Upper lobe of left lung (tissue), 6 donors: ENCODE measurements at places on chromosomes 2 and 18.

- DNase-seq = no peak
These were observed 33.1 kb downstream of the EVA1A start for GRCh38 chr2:75527676-75528075.

DNA sequence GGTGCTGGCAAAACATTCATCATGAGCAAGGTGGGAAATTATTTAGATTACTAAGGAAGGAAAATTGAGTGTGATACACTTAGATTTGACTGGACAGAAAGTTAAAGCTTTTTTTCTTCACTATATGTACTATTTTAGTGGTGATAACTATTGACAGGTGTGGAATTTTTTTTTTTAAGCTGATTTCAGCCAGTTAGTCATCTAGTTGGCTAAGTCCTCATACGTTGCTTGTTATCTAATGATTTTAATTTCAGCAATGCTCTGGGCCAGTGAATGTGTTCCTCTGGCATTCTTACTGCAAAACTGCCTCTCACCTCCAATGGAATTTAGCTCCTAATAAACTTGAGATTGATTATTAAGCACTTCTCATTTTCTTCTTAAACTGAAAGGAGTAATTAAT is 1223.2 kb upstream of the ACVR2A start:
- no peak for DNase-seq

DNA sequence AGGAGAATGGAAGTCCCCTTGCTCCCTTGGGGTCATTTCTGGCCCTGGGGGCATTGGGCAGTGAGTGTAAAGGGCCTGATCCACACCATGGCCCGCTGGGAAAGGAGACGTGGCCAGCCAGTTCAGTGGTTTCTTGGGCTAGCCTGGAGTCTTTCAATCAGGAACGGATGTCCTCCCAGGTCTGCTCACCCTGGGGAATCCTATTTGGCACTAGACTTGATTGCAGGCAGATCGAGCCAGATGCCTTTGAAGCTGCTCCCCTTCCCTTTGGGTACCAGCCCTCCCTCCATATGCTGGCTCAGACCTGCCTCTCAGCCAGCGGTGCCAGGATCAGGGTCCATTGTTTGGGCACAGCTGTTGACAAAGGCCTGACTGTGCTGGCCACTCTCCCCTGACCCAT is 11.0 kb downstream of the FBLN7 start:
- no peak for DNase-seq

GRCh38 chr2:239960929-239961661 is 64.0 kb downstream of the NDUFA10 start:
- peak; percentile 17 for DNase-seq

DNA sequence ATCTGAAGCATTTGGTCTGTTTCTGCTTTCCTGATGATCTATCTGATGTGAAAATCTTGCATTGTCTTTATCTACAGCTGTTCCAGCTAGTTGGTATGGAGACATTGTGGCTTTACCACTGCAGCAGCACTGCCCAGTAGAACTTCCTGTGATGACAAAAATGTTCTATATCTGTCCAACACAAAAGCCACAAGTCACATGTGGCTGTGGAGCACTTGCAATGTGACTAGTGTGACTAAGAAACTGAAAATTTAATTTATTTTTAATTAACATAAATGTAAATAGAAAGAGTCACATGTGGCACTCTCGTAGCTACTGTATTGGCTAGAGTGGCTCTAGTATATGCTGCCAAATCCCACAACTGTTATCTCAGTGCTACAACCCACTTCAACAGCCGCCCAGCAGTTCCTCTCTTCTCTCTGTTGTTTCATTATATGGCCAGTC is 425.7 kb downstream of the SETBP1 start:
- DNase-seq = peak; percentile 46

GRCh38 chr2:227414846-227415245 is 27.1 kb upstream of the SCYGR1 start:
- DNase-seq = no peak

DNA sequence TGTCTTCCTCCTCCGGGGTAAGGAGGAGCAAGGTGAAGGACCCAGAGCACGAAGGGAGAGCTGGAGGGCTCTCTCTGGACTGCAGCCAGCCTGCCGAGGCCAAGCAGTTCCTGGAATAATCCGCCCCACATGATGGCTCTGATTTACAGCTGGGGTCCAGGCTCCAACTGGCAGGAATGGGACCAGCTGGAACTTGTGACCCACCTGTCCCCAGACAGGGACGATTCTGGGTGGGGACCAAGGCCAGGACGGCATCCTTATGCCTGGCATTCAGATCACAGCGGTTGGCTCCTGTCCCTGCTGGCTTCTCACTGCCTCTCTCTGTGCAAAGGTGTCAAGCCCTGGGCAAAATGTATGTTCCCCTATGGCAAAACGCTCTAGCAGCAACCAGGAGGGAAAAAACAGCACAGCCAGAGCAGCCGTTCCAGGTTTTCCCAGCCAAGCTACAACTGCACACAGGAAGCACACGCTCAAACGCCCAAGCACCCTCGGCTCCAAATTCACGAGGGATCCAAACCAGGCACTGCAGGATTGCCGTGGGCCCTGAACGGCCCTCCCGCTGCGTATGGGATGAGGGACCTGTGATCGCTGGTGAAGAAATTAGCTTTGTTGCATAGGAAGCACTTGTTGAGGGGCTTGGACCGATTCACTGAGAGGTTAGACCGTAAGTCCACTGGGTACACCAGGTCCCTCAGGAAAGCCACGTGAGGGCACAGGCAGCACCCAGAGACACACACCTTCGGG is 35.8 kb downstream of the FAM178B start:
- DNase-seq = no peak

DNA sequence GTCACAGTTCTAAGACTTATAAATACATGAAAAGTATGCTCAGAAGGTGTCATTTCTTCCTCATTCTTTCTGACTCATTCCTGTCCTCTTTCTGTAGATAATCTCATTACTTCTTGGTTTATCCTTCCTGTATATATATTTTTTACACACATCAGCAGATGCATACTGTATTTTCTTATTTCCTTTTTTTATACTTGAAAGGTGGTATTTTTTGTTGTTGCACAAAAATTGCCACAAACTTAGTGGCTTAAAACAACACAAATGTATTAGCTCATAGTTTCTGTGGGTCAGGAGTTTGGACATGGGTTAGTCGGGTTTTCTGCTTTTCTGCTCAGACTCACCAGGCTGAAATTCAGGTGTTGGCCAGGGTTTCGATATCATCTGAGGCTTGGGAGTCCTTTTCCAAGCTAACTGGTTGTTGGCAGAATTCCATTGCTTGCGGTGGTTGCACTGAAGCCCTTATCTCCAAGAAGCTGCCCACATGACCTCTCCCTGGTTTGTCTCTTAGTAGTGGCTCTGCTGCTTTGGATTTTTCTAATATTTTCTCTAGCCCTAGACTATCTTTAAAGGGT is 162.6 kb downstream of the FMNL2 start:
- DNase-seq = peak; percentile 60

- DNase-seq = no peak
These were observed 654.3 kb downstream of the LRRTM4 start for GRCh38 chr2:76867854-76868253.

- DNase-seq = peak; percentile 15
These were observed 112.9 kb downstream of the PXDN start for GRCh38 chr2:1631292-1632001.

DNA sequence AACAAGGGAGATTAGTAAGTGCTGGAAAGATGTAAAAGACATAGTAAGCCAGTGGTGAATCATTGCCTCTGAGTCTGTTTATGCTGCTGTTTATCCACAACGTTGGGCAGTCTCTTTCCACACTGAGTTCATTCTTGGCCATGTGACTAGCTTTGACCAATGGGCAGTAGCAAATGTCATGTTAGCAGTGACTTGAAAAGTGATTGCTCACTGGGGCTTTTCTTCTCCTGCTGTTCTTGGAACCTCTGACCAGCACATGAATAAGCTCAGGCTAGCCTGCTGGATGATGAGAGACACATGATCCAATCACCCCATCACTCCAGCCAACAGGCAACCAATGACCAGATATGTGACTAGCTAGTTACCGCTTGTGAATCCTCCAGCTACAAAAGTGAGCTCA is 360.4 kb downstream of the SLC4A3 start:
- DNase-seq = no peak

- DNase-seq = no peak
These were observed 9.6 kb downstream of the PTPRM start for GRCh38 chr18:7576685-7577084.

- no peak for DNase-seq
These were observed 2.4 kb upstream of the KCNF1 start for GRCh38 chr2:10909050-10909995.

GRCh38 chr2:16114836-16115235 is 174.5 kb downstream of the MYCN start:
- DNase-seq = no peak

GRCh38 chr2:156380117-156380645 is 47.7 kb upstream of the NR4A2 start:
- no peak for DNase-seq

GRCh38 chr18:13241083-13241892 is 22.7 kb downstream of the LDLRAD4 start:
- no peak for DNase-seq

DNA sequence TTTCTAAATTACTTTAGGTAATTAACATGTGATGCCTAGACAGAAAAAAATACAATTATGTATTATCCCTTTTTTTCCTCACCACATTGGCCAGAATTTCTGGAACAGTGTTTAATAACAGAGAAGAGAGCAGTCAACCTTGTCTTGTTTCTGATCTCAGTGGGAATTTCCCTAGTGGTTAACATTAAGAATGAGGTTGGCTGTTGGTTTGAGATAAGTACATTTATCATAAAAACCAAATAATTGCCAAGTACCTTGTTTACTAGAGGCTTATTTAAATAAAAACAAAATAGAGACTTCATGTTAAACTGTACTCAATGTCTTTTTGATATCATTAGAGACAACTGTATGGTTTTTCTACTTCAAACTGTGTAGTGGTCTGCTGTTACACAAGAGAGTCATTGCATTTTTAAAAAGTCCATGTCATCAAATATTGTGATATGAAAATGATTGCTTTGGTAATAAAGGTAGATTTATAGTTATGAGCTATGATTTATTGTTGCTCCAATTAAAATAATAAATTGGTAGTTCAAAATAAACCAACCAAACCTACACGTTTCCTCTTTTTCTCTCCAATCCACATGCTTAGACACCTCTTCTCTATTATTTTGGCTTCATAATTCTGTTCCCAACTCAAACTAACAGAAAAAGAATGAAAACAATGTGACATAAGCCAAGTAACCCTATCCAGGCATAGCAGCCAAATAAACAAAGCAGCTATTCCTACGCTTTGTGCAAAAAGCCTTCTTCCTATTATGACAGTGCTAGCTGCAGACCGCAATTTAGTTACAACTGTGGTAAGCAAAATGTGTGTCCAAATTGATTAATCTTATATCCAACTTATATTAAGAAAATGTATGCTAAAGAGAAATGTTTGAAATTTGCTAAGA is 20.9 kb upstream of the TANK start:
- no peak for DNase-seq

GRCh38 chr18:45127405-45127804 is 446.7 kb downstream of the SETBP1 start:
- no peak for DNase-seq

DNA sequence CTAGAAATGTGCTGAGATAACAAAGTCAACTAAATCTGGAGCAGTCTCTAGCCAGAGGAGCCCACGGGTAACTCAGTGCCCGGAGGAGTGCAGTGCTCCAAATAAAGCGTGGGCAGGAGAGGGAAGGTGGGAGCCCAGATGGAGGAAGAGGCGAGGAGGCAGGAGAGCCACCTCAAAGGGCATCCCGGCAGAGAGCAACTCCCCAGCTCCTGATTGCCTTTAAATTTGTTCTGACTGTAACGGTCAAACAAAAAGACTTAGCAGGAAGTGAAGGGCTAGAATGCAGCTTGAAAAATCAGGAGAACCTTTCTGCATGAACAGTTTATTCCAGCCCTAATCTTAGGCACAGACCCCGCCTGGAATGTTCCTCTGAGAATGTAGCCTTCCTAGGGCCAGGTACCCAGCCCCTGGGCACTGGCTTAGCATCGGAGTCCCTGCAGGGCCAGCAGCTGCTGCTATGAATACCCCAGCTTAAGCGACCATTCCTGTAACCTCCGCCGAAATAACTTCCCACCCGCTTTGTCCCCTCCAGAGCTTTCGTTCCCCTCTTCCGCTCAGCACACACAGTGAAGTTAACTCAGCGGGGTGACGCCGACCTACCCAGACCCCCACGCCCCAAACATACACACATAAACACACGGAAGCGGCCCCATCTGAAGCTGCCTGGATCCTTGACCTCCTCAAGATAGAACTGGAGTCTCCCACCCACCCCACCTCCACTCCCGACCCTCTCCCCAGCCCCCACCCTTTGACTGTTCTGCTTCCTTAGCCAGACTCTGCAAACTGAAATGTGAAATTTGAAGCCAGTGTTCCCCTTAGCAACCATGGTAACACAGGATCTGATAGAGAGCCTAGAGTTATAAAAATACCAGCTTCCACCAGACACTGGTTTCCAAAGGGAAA is 123.2 kb downstream of the SMAD7 start:
- peak; percentile 19 for DNase-seq

GRCh38 chr2:56183643-56184499 is at the start of gene CCDC85A:
CCDC85A (plus strand) TSS chr2:56183990; CDS start chr2:56184625, 635 bp downstream.
- peak; percentile 85 for DNase-seq
